ENCODE measurements at places on chromosomes 6 and 20.

- no peaks in the 10 kb centered on the region for H3K27me3 ChIP-seq
- no peaks in the 10 kb centered on the region for H3K4me1 ChIP-seq
- no peaks in the 10 kb centered on the region for H3K36me3 ChIP-seq
- H3K27ac ChIP-seq = no peak overlapping the region
Observed at GRCh38 chr6:63530182-63530581, 42.1 kb upstream of the LOC128125822 start.

- H3K4me3 ChIP-seq = peak overlapping the region; percentile 8
- no peaks in the 10 kb centered on the region for H3K36me3 ChIP-seq
- H3K4me1 ChIP-seq = no peaks in the 10 kb centered on the region
- peak; percentile 32 for DNase-seq
- H3K27me3 ChIP-seq = no peaks in the 10 kb centered on the region
Observed at GRCh38 chr6:101011186-101011585, 130.1 kb upstream of the ASCC3 start.

- H3K4me1 ChIP-seq = peaks cover 65% of the 10 kb centered on the region
- DNase-seq = no peak
- peak overlapping the region; percentile 39 for H3K27ac ChIP-seq
- H3K27me3 ChIP-seq = no peaks in the 10 kb centered on the region
- H3K4me3 ChIP-seq = peak overlapping the region; percentile 41
Observed at GRCh38 chr6:136284909-136285308, 4.7 kb downstream of the BCLAF1 start.

GRCh38 chr20:37397076-37397953 is 51.4 kb downstream of the SRC start:
- H3K27me3 ChIP-seq = no peaks in the 10 kb centered on the region
- H3K4me1 ChIP-seq = no peaks in the 10 kb centered on the region
- DNase-seq = no peak
- H3K4me3 ChIP-seq = no peak overlapping the region
- H3K27ac ChIP-seq = no peak overlapping the region
